GM12892 (cell line): ENCODE measurements at places on chromosomes 16 and 17.

- DNase-seq: no peak
These were observed at the start of gene CD7 for GRCh38 chr17:82317394-82318168. TSS of gene CD7 (minus strand) at chr17:82317608. CDS start at chr17:82317495, 113 bp downstream.

DNA sequence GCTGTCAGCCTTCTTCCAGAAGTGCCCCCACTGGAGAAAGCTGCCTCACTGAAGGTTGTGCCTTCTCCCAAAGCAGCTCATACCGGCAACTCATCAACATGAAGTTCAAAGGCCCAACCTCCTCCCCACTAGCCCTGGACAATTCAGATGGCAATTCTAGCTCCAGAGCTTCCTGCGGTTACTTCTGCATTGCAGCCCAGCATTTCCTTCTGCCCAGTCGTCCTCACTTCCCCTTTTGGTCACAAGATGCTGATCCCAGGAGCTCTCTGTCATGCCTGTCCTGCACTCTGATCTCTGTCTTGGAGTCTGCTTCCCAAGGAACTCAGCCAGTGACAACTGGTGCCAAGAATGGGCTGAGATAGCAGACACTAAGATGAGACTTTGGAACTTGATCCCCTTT, 178.2 kb upstream of the SOX9 start:
- no peak for DNase-seq

DNA sequence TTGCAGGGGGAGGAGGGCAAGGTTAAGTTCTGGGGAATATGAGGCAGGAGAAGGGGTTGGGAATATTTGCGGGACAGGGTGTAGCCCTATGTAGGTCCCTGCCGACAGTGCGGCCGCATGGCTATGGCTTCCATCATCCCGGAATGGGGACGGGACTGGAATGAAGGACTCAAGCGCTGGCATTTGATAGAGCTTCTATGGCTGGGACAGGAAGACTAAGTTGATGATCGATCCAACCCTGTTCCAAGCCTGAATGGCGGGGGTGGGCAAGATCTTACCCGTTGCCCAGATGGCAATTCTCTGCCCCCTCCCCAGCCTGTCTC, 47.1 kb downstream of the SRCIN1 start:
- DNase-seq: no peak

- DNase-seq: no peak
These were observed 219.8 kb downstream of the STX8 start for GRCh38 chr17:9355846-9356245.

DNA sequence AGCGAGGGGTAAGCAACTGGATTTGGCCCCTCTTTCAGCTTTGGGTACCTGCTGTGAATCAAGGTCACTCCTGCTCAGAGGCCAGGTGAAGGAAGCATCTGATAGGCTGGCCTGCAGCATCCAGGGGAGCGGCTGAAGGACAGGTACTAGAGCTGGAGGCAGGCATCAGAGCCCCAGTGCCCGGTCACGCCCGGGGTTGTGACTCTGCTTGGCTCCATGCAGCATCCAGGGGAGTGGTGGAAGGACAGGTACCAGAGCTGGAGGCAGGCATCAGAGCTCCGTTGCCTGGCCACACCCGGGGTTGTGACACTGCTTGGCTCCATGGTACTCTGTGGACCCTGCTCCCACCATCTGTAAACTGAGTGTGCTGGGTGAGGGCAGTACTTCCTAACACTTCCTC, 189.7 kb downstream of the XYLT1 start:
- no peak for DNase-seq

DNA sequence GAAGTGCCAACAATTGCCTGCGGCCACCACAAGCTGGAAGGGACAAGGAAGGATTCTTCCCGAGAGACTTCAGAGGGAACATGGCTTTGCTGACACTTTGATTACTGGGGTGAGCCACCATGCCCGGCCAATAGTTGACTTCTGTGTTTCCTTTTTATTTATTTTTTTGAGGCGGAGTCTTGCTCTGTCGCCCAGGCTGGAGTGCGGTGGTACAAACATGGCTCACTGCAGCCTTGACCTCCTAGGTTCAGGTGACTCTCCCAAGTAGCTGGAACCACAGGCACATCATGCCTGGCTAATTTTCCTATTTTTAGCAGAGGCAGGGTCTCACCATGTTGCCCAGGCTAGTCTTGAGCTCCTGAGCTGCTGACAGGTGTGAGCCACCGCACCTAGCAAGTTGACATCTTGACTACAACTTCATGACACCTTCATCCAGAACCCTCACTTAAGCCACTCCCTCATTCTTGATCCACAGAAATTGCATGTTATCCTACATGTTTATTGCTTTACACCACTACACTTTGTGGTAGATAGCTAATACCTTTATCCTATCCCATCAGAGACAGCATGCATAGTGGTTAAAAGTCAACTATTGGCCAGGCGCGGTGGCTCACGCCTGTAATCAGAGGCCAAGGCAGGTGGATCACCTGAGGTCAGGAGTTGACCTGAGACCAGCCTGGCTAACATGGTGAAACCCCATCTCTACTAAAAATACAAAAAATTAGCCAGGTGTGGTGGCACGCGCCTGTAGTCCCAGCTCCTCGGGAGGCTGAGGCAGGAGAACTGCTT, 16.1 kb upstream of the GPRC5C start:
- no peak for DNase-seq

DNA sequence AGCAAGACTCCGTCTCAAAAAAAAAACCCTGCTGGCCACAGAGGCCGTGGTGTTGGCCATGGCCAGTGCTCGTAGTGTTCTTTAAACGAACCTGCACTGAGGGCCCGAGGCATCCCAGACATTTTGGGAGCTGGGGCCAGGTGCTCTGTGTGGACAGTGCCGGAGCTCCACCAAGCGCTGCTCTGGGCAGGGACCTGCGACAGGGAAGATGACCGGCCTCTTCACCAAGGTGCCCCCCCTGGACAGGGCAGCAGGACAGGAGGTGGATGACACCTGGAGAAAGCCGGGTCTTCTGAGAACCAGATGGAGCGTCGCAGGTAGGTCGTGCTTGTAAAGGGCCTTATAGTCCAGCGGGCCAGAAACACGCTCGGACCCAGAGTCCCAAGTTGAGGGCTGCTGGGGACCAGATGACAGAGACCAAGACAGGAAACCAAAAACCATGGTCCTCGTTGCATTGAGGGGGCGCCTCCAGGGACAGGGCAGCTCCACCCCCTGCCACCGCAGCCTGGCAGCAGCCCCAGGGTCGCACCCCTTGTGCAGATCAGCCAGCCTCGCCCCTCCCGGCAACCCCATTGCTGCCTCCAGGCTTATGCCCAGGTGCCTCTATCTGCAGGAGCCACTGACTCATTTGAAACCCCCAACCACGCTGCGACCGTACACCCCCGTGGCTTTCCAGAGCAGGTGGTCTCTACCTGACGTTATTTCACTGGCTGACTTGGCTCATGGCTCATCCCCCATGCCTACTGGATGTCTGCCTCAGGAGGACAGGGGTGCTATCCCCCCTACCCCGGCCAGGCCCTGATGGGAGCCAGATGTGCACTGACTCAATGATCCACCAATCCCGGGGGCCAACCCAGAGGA, 4.2 kb upstream of the NTN3 start:
- DNase-seq: no peak

DNA sequence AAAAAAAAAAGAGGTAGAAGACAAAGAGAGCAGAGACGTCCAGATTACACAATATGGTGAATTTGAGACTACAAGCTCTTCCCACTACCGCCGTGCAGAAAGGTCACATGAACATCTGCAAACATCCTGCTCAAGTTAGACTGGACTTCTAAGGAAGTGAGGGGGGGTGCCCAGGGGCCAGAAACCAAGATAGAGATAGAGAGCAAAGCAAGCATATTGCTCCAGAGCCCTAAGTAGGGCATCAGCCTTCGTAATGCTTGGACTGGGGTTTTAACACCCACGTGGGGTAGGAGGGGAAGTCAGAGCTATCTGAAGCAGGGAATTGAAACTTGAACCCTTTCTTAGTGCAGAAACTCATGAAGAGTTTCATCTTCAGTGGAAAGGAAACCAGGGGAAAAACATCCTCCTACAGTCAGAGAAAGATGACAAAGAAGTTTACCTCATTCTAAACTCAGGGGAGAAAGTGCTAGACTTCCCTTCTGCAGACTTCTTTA, 8.7 kb downstream of the CLEC19A start:
- DNase-seq: peak; percentile 46

DNA sequence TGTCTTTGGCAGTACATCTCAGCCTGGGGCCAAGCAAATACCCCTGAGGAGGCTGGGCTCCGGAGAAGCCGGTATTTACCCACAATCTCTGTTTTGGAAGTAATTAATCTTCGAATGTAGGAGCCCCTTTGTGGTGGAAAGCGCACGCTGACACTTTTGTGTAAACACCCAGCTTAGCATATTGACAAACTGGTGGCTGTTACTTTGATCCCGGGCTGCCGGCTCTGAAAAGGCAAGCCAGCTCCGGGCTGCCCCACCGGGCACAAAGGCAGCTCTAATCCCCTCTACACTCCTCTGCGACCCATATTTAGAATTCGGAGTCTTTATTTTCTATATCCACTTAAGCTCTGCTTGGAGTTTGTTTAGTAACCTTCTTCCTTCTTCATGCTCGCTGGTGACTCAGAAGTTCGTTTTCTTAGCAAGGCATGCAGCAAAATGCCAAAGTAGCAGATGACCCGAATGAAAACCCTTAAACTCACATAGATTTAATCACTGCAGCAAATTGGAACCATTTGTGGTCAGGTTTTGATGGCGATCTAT, 144.0 kb upstream of the IRX3 start:
- DNase-seq: no peak

DNA sequence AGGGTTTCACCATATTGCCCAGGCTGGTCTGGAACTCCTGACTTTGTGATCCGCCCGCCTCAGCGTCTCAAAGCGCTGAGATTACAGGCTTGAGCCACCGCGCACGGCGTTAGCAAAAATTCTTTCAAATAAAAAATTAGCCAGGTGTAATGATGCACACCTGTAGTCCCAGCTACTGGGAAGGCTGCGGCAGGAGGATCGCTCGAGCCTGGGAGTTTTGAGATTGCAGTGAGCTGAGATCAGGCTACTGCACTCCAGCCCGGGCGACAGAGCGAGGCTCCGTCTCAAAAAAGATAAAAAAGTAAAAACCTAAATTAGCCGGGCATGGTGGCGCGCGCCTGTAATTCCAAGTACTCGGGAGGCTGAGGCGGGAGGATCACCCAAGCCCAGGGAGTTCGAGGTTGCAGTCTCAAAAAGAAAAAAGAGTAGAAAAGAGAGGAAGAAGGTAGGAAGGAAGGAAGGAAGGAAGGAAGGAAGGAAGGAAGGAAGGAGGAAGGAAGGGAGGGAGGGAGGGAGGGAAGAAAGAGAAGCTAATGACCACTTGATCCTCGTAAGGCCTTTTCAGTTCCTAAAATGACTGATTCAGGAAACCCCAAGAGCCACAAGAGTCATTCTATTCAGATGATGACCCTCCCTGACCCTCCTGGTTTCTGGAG, 59.2 kb downstream of the SRL start:
- DNase-seq: no peak

- DNase-seq: no peak
These were observed 50.0 kb upstream of the AKAP1 start for GRCh38 chr17:57034807-57035754.

DNA sequence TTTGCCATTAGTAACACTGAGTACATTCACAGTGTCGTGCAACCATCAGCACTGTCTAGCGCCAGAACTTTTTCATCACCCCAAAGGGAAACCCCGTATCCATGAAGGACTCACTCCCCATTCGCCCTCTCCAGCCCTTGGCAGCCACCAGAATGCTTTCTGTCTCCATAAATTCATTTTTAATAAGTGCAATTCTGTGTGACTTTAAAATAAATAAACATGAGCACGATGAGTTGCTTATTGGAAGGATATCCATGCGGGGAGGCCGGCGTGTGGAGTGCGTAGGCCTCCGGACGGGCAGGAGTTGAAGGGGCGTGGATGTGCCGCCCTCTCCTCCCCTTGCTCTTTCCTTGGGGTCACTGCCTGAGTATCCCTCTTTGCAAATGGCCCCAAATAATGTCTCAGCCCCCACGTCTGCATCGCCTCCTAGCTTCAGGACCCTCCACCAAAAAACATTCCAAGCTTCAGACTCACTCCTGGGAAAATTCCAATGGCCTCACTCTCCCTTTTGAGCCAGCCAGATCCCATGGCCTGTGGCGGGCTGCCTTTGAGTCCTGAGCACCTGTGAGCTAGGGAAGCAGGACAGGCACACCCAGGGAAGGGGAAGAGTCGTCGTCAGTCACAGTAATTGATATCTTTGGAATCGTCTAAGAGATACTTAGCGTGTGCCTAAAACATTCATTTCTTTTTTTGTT, 306.3 kb downstream of the SEC14L1 start:
- DNase-seq: no peak

DNA sequence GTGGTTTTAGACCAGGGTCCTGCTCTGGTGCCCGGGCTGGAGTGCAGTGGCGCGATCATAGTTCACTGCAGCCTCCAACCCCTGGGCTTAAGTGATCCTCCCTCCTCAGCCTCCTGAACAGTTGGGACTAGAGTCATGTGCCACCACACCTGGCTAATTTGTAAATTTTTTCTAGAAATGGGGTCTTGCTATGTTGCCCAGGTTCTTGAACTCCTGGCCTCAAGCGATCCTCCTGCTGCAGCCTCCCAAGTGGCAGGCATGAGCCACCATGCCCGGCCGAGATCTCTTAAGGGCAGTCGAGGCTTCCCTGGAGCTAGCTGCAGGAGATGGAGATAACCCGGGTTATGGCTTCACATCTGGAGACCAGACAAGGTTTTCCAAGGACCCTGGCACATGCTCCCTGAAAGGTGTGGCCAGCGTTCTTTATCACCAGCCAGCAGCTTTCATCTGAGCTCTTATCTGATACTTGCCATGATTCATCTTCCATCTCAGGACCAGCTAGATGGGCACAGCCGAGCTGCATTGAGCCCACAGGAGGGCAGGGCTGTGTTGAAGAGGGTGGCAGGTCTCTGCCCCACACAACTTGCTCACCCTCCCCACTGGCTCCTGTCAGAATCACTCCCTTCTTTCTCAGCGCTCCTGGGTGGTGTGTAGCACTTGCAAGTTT, 28.6 kb downstream of the SCNN1B start:
- no peak for DNase-seq

- DNase-seq: no peak
These were observed 50.0 kb downstream of the BEAN1 start for GRCh38 chr16:66477028-66477515.

DNA sequence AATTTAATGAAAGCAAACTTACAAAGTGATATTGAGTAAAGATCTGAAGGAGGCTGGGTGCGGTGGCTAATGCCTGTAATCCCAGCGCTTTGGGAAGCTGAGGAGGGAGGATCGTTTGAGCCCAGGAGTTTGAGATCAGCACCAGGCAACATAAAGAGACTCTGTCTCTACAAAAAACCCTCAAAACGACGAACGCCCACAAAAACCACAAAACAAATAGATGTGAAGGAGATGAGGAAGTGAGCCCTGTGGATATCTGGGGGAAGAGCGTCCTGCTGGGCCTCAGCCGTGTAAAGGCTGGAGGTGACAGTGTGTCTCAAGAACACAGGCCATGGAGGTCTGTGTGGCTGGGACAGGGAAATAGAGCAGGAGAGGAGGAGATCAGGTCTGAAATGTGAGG, 68.8 kb downstream of the ITFG1 start:
- DNase-seq: no peak

GRCh38 chr17:81350320-81350890, 44.9 kb upstream of the BAHCC1 start:
- DNase-seq: no peak

GRCh38 chr16:25298165-25298872, 40.7 kb upstream of the ZKSCAN2 start:
- no peak for DNase-seq

- no peak for DNase-seq
These were observed 326.5 kb downstream of the HAPSTR1 start for GRCh38 chr16:9417898-9418297.

GRCh38 chr16:58814348-58814801, 80.3 kb upstream of the GOT2 start:
- peak; percentile 23 for DNase-seq
